Stimulated activated CD8-positive, alpha-beta memory T cell treated with anti-CD3 and anti-CD28 coated beads, Interleukin-4, amount 100 ng/mL, for 24 hours (primary cell): ENCODE measurements at places on chromosomes 2 and 18.

DNA sequence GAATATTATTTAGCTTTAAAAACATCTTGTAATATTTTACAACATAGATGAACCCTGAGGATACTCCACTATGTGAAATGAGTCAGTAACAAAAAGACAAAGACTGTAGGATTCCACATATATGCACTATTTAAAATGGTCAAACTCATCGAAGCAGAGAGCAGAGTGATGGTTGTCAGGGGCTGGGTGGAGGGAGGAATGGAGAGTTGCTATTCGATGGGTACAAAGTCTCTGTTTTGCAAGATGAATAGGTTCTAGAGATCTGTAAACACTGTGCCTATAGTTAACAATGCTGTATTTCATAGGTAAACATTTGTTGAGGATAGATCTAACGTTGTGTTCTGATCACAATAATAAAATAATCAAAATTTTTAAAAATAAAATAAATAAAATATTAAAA is 1675.9 kb upstream of the CELF4 start:
- no peak for DNase-seq

- DNase-seq, result no peak
Measured at GRCh38 chr2:37526856-37527255, 144.6 kb downstream of the CDC42EP3 start.

DNA sequence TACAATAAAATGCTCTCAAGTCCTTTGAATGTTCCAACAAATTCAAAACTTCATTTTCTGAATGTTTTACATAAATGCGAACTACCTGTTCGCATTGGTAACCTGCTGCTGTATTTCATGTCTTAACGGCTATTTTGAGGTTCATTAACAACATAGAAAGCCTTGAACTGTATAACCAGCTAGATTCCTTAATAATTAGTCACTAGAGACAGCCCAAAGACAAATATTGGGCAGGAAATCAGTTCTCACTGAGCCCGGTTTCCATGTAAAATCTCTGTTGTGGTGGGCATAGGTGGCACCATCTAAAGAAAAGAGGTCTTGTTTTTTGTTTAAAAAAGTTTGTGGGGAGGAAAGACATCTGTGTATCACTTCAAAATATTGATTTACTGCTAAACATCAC is 29.2 kb downstream of the PDIA6 start:
- DNase-seq, result no peak

- DNase-seq, result no peak
Measured at GRCh38 chr18:46538376-46538775, 118.6 kb downstream of the LOXHD1 start.

GRCh38 chr2:67923696-67924095 is 139.1 kb downstream of the C1D start:
- no peak for DNase-seq

- DNase-seq, result no peak
Measured at GRCh38 chr18:26429535-26430226, 118.7 kb downstream of the KCTD1 start.

DNA sequence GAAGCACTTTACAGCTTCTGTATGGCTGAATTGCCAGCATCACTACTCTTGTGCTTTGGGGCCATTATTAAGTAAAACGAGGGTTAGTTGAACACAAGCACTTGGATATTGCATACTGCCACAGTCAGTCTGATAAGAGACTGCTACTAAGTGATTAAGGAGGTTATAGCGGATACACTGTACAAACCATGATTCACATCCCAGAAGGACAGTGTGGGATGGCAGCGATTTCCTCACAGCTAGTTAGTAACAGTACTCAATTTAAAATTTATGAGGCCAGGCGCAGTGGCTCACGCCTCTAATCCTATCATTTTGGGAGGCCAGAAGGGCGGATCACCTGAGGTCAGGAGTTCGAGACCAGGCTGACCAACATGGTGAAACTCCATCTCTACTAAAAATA is 2.6 kb upstream of the BMPR2 start:
- no peak for DNase-seq

GRCh38 chr2:105797298-105797819 is 52.6 kb downstream of the NCK2 start:
- no peak for DNase-seq

GRCh38 chr2:156447761-156448160 is 11.6 kb downstream of the GPD2 start:
- DNase-seq, result no peak

DNA sequence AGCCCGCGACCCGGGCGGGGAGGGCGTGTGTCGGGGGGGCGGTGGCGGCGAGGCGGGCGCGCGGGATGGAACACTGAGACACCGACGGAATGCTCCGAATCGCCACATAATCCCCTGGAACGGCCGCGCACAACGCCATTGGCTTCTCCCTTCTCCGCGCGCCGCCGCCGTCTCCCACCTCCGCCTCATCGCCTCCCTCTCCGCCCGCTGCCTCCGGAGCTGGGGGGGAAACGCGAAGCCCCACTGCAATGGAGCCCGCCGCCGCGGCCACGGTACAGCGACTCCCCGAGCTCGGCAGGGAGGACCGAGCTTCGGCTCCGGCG is at the start of gene PHLPP1:
TSS of gene PHLPP1 (plus strand) at position 106 of the 323 bp plus-strand sequence. CDS start at position 249, 143 bp downstream.
- no peak for DNase-seq

DNA sequence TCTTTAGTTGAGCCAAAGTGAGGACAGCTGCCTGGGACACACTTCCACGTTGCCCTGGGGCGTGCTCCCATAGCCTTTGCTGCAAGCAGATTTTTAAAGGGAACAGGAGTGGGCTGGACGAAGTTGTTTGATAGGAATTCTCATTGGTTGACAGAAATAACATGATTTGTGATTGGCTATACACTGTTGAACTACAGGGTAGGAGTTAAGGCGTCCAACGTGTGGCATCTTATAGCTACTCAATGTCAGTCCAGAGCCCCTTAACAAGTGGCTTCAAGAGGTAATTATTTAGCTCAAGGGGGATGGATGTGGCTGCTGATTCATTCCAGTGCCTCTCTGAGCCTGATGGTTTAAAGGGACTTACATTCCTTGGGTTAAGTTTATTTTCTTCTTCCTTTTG is 65.5 kb downstream of the ACAA2 start:
- no peak for DNase-seq

DNA sequence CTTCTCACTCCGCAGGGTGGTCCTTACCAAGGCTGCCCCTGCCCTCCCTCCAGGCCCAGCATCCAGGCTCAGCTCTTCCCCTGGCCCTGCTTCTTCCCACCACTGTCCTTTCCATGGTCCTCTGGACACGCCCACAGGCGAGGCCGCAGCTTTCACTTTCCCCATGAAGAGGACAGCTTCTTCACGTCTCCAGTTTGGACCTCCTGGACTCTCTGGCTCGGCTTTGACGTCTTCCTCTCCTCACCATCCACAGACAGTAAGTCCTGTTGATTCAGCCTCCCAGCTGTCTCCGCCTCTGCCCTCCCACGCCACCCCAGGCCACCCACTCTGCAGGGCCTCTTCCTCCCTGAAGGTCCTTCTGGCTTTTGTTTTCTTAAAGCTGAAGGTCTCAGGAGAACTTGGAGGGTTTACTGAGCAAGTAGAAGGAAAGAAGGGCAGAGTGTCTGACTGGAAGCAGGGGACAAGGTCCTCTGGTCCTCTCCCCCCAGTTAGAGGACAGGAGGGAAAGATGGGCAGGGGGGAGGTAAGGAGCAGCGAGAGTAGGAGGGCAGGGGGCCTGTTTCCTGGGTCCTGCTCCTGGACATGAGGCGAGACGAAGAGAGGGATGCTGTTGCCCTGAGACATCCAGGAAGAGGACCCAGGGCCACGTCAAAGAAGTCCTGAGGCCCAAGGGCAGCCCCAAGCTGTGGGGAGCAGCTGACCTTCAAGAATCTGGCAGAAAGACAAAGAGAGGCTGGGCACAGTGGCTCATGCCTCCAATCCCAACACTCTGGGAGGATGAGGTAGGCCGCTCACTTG is 24.7 kb upstream of the NMUR1 start:
- no peak for DNase-seq

DNA sequence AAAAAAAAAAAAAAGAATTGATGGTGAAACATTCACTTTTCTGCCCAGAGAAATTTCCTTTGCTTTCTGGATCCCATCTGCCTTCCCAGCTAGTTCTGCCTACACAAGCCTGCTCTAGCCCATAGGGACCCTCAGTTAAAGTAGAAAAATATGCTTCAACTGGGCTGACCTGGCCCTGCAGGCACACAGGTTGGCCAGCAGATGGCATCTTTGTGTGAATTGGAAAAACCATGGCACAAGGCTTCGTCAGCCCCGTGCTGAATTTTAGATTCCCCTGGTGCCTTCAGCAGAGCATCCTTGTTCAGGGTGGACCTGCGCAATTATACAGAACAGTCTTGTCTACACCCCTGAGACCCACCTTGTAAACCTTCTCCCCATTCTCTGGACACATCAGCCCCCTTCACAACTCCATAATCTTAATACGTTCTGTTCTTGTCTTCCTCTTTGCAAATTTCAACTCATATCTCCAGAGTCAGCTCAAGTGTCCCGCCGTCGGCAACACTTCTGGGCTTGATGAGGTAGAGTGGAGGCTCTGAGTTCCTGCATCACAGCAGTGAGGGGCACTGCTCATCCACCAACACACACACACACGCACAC is 114.5 kb downstream of the INSIG2 start:
- DNase-seq, result peak; percentile 35

GRCh38 chr2:9767656-9768281 is 75.5 kb upstream of the TAF1B start:
- DNase-seq, result no peak

- no peak for DNase-seq
Measured at GRCh38 chr2:229179628-229180027, 91.5 kb downstream of the PID1 start.
